HT-29 (cell line): ENCODE measurements at places on chromosomes 11 and 22.

DNA sequence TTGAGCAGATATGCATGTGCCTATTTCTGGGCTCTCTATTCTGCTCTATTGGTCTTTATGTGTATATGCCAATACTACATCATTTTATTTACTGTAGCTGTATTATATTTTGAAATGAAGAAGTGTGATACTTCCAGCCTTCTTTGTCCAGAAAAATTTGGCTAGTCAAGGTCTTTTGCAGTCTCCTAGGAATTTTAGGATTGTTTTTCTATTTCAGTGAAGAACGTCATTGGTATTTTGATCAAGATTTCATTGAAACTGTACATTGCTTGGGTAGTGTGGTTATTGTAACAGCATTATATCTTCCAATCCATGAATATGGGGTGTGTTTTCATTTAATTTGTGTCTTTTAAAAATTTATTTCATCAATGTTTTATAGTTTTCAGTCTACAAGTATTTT, 400.3 kb downstream of the AASDHPPT start:
- no peak for DNase-seq

- DNase-seq: no peak
Observed at GRCh38 chr11:128093689-128094088, 493.7 kb downstream of the ETS1 start.

- DNase-seq: no peak
Observed at GRCh38 chr11:111819161-111819828, 52.1 kb downstream of the ALG9 start.

- peak; percentile 1 for DNase-seq
Observed at GRCh38 chr22:26134654-26135330, 34.5 kb upstream of the SEZ6L start.

- DNase-seq: no peak
Observed at GRCh38 chr11:60993615-60994014, 22.1 kb downstream of the CD6 start.
